ENCODE measurements at places on chromosomes 12 and 14.

DNA sequence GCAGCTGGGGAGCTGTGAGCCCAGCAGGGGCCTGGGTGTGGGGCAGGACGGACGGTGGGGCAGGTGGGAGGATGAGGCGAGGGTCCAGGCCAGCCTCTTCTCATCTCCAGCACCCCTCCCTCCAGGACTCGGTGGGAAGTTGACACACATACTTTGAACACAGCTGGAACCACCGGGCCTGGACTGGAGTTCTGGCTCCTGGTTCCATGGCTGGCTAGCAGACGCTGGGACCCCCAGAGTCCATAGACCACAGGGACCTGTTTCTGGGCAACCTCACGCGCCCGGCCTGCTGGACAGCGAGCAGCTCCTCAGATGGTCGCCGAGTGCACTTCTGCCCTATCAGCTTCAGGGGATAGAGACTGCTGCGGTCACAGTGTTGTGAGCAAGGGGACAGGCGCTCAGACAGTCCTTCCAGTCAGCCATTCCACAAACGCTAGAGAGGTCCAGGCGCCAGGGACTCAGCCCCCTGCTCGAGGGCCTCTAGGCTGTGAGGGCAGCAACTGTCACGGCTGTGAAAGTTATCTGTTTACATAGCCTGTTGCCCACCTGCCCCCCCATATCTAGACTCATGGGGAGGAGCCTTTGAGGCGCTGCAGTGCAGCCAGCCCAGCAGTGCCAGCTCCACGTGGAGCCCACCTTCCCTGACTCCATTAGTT lies 25.2 kb downstream of the TCHP start:
- no peak for DNase-seq

GRCh38 chr12:3924761-3925160 lies 51.6 kb upstream of the PARP11 start:
- no peak for DNase-seq

DNA sequence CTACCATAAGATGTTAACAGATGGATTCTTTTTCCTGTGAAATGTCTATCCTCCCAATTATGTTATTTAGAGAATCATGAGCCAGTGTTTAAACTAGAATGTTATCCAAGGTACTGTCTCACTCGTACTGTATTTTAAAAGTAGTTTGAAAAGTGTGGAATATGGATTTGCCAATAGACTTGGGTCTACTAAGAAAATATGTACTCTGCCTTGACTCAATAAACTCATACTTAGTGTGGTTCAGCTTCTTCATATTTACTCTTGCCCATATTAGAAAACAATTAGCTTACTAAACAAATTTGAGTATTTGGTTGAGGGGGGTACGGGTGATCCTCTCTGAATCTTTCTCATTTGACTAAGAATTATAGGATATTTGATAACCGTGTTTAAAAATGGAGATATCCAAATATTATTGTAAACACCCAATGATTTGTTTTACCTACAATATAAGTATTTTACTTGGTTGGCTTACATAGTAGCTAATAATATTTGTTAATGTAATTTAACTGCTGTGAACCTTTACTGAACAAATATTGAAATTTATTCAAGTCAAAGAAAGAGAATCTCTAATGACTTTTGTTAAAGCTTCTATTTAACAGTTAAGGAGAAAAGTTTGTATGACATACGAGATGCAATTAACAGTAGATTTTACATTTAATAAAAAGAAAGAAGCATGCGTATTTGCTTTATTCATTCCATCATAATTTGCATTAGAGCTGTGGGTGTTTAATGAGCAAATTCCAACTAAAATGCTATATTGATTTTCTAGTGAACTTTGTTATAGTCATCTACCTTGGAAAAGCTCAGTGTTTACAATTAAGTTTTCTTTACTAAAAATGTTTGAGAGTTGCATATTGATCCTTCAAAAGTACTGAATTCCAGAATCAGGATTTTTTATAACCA lies 81.2 kb downstream of the MIPOL1 start:
- DNase-seq = no peak

GRCh38 chr12:82756303-82756702 lies 69.6 kb downstream of the TMTC2 start:
- no peak for DNase-seq

DNA sequence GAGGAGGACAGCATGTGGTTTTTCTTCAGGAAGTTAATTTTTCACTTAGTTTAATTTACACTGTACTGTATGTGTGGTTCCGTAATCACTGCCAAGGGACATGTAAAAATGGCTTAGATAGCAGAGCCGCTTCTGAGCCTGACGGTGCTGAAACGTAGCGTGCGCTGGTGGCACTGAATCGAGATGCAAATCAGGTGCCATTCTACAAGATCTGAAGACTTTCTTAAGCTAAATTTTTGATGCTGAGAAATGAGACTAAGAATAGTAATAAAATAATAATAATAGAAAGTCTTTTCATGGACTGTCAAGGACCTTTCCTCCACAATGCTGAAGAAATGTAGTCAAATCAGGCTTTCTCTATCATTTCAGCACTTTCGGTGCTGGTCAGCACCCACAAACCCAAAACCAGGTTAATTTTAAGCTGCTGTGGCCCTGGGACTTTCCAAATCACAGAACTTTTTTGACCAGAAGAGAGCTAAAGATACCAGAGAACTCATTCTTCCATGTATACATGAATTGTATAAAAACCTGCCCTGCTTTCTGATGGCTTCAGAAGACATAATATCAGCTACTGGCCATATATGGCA lies 183.3 kb upstream of the LMO3 start:
- no peak for DNase-seq

DNA sequence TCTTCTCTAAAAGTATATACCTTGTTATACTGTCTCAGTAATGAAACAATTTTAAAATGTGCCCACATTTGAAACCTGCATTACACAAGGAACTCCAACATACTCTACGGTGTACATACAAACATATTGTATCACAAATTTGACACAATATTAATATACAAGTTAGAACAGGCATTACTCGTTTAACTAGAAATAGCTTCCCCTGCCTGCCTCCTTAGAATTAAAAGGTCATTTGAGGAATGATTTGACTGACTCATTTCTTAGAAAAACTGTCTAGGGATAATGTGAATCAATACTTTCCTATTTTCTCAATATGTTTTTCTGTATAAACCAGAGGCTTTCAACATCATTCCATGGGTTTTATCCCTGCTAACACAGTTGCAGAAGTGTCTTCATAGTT lies 73.7 kb downstream of the STON2 start:
- no peak for DNase-seq

GRCh38 chr12:52019113-52019770 lies 12.5 kb downstream of the TAMALIN start:
- no peak for DNase-seq

DNA sequence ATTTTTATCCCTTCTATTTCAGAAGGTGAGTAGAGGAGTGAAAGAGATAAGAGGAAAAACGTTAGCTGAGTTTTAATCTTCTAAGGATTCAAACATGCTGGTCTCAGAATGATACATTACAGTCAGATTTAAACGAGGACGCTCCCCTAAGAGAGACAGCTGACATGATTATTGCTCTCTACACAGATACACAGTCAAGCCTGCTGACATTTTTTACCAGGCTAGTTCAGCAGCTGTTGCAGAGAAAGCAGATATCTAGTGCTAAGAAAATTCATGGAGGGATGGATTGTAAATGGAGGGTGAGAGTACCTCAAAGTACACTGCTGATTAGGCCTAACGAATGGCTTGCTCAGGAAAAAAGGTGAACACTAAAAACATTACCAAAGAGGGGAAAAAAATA lies 31.9 kb upstream of the SOS2 start:
- no peak for DNase-seq

GRCh38 chr12:42217656-42218055 lies 20.4 kb downstream of the YAF2 start:
- DNase-seq = no peak

All from CD4-positive, alpha-beta T cell treated with Interleukin-6 for 4 hours (primary cell).